ENCODE measurements at places on chromosomes 5 and 9. TPM values are rescaled to one million over a fixed set of nuclear protein-coding genes. Genes with fewer than 3 reads are reported as not detected.

BTNL3 gene
- not detected for total RNA-seq

- no peak for DNase-seq
Measured at GRCh38 chr5:150263801-150264621, 25.6 kb downstream of the CAMK2A start.

SNCAIP gene
- 10.5 TPM for total RNA-seq

- DNase-seq: no peak
Measured at GRCh38 chr5:54611290-54611951, 93.9 kb downstream of the SNX18 start.

- no peak for DNase-seq
Measured at GRCh38 chr9:37936376-37936775, 32.4 kb upstream of the SLC25A51 start.

- no peak for DNase-seq
Measured at GRCh38 chr9:89542401-89543021, 44.6 kb upstream of the SEMA4D start.

DNA sequence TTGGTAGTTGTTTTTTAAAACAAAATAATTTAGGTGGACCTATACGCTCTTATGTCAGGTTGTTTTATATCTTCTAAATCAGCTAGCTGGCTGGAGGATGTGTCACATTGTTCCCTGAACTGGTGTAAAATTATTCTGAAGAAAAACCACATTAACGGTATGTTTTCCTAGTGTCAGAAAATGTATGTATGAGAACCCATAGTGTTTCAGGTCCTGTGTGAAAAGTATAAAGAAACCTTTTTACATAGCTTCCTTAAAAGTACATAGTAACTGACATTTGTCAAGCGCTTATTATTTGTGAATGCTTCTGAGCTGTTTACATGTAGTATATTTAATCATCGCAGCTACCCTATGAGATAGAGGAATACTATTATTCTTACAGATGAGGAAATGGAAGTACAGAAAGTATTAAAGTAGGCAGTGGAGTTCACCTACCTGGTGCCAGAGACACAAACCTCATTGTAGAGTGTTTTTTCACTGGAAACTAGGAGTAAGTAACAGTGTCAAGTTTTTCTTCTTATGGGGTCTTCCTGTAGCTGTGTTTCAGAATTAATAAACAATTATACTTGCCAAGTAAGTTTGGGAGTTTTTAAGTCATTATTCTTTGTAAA, 10.4 kb upstream of the FAM120AOS start:
- DNase-seq: no peak

- no peak for DNase-seq
Measured at GRCh38 chr9:115261656-115262081, 143.7 kb upstream of the TNC start.

GRCh38 chr9:37746448-37747270, 6.9 kb upstream of the TRMT10B start:
- DNase-seq: no peak

GRCh38 chr5:102801371-102801770, 46.3 kb downstream of the PAM start:
- no peak for DNase-seq

DNA sequence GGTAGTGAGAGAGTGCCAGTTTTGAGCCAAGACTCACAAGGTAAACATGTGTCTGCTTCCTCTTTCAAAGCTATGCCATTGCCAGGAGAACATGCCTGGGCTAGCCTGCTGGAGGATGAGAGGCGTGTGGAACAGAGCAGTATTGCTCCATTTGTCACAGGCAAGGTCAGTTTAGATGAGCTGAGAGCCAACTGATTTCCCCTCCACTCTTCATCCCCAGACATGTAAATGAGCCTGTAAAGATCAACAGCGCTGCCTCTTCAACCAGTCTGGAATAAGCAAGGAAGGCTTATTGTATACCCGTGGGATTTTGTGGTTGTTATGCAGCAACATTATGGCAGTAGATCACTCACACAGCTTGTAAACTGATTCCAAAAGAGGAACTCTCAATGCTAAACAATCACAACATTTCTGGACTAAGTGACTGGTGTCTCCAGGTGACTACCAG, 8.2 kb upstream of the GDNF start:
- DNase-seq: no peak

- no peak for DNase-seq
Measured at GRCh38 chr5:34657274-34657921, 1.3 kb downstream of the RAI14 start.

DNA sequence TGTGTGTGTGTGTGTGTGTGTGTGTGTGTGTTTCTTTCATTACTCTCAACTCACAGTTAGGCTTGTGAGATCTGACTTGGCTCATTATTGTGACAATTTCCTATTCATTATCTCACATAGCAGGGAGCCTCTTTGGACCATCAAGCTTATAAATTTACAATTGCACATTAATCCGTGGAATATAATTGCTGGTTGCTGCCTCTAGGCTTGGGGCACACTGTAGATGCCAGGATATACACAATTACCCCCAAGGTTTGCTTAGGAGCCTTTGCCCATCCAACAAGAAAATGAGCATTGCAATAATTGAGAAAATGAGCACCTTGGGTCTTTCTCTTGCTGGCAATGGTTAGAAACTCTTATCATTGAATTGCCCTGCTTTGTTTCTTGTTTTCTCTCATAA, 161.6 kb upstream of the DMRTA1 start:
- DNase-seq: no peak

FBXO10 gene
- 15.4 TPM for total RNA-seq

ZCCHC7 gene
- 28.5 TPM for total RNA-seq

DNA sequence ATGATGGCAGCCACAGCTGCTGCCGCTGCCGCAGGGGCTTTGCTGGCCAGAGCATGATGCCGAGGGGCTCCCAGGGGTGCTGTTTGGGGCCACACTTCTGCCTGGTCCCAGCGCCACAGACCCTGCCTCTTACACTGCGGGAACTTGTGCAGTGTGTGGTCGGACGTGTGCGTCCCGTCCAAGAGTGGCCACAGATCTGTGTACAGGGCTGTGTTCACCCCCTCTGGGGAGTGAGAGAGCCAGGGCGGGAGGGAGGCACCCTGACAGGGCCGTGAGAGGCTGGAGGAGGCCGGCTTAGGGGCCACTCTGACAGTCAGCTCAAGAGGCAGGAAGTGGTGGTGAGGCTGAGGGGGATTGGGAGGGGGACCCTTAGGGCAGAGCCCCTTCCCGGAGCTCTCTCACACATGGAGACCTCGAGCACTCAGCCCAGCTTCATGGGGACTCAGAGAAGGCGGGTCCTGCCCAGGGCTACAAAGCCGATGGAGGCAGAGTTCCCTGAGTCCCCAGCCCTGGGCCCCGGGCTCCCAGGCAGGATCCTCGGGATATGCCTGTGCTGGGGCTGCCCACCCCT, 13.1 kb upstream of the CARD19 start:
- DNase-seq: no peak

PCDHGA8 gene
- 1.4 TPM for total RNA-seq

GRCh38 chr9:33042473-33042872, 17.4 kb downstream of the DNAJA1 start:
- no peak for DNase-seq

- DNase-seq: peak; percentile 66
Measured at GRCh38 chr5:2017540-2018389, 135.0 kb upstream of the IRX4 start.

GRCh38 chr9:137648396-137648795, 29.6 kb downstream of the EHMT1 start:
- DNase-seq: no peak

TAF11L12 gene
- not detected for total RNA-seq

DNA sequence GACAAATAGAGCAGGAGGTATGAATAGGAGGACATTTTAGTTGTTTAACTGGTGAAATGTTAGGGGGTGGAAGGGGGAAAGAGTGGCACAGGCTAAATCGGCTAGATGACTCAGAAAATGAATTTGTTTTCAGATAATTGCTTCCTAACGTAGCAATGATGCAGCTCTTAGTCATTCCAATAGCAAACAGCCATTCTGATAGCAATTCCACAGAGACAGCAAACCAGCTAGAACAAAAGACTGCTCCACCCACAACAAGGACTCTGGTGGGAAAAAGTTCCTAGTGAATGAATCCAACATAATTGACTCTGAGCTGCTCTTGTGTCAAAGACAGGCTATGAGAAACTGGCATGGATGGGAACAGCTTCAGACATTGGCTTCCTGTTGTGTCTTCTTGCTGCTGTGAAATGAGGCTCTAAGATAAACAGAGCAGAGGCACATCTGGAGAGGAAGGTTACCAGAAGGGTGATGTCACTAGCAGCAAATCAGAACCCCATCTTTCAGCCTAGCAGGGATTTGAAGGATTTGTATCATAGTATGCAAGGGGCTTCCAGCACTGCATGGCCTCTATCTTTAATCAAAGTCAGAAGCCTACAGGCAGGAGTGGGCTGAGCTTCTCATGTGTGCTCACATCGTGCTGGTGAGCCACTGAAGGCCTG, 28.1 kb upstream of the F2RL1 start:
- DNase-seq: no peak

- no peak for DNase-seq
Measured at GRCh38 chr5:149956685-149957084, 3.9 kb upstream of the SLC26A2 start.

SMIM33 gene
- total RNA-seq: not detected

- DNase-seq: no peak
Measured at GRCh38 chr5:97452646-97453045, 269.6 kb upstream of the RIOK2 start.

All from H1 (cell line).